ENCODE measurements at places on chromosomes 2 and 18. TPM values are rescaled to one million over a fixed set of nuclear protein-coding genes. Genes with fewer than 3 reads are reported as not detected.

- DNase-seq, result no peak
Observed at GRCh38 chr18:36449451-36449850, 151.9 kb downstream of the FHOD3 start.

- DNase-seq, result no peak
Observed at GRCh38 chr2:3604207-3604877, 9.4 kb downstream of the COLEC11 start.

DNA sequence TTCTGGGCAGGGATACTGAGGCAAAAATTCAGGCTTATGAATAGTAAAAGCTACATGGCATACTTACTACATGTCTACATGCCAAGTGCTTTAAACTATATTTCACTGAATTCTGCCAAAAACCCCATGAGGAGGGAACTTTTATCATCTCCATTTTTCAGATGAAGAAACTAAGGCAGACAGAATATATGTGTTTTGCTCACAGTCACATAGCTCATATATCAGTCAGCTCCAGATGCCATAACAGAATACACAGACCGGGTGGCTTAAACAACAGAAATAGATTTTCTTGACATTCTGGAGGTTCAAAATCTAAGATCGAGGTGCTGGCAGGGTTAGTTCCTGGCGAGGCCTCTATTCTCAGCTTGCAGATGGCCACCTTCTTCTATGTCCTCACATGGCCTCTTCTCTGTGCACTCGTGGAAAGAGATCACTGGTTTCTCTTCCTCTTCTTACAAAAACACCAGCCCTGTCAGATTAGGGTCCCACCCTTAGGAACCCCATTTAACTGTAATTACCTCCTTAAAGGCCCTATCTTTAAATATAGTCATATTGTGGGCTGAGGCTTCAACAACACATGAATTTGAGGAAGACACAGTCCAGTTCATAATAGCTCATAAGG lies 27.1 kb upstream of the CREB1 start:
- no peak for DNase-seq

- DNase-seq, result no peak
Observed at GRCh38 chr18:48099481-48100164, 169.2 kb upstream of the SMAD2 start.

The SLC4A3 gene
- under 0.01 TPM for total RNA-seq

The IL36RN gene
- total RNA-seq, result not detected

DNA sequence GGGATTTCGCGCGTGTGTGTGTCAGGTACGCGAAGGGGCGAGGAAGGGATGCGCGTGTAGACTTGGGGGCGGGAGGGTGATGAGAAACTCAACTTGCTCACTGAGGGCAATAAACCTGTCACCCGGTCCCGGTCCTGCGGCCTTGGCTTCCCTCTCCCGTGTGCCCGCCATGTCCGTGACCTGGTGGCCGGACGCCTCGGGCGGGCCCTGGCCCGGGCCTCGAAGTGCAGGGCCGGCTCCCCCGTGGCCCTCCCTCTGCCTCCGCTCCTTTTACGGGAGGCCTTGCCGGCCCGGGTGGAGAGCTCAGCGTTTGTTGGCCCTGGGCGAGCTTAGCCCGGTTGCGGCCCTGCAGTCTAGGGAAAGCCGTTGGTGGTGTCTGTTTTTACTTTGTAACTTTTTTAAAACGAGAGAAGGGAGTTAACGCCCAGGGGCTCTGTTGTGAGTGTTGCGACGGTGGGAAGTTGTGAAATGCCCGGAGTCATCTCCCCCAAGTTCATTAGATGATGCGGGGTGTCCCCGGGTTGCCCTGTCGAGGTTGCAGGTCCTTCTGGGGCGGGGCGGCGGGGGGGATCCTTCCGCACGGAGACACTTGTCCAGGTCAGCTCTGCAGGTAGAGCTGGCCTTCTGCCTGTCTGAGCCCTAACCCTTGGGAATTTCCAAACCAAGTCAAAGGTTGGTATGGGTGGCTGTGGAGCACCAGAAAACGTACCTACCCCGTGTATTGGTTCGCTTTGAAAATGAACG lies 883 bp downstream of the SMCHD1 start:
- peak; percentile 47 for DNase-seq

GRCh38 chr2:233981574-233982420 lies 64.6 kb downstream of the TRPM8 start:
- no peak for DNase-seq

DNA sequence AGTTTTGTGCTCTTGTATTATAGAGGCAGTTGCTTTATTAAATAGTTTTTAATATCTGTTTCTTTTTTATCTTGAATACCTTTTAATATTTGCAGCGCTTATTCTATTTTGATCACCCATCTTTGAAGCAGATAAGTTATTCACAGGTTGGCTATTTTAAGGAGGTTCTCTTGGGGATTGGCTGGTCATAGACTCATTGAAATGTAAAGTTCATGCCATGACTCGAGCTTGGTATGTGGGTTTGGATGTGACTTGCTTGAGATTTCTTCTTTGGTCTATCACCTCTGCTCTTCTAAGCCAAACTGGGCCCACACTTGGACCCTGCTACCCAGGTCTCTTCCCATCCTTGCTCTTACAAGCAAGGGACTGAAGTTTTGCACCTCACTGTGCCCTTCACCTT lies 33.6 kb downstream of the FARP2 start:
- no peak for DNase-seq

DNA sequence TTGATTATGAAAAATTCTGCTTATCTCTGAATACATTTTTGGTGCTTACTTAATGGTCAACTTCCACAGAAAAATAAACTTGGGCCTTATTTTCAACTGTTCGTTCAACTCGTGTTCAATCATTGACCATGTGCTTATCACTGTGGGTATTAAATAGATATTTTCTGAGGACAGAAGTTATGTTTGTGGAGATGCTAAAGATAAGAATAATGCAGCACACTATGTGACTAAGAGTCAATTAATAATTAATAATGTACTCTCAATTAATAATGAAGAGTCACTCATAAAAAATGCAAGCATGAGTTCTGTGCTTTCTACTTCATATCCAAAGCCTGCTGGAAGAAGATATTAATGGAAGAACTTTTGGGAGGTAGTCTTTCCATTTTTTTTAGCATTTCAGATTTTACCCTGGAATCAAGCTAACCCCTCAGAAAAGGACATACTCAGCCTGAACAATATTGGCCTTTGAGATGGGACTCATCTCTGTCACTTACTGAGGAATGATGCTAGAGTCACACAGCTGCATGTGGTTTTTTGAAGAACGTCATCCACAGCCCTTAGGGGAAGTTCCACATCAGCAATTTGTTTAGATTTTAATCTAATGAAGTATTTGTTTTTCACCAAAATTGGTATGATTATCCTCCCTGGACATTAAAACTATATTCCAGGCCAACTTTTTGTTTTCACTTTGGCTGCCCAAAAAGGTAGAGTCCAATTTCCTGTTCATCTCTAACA lies 191.9 kb upstream of the CRIM1 start:
- no peak for DNase-seq

DNA sequence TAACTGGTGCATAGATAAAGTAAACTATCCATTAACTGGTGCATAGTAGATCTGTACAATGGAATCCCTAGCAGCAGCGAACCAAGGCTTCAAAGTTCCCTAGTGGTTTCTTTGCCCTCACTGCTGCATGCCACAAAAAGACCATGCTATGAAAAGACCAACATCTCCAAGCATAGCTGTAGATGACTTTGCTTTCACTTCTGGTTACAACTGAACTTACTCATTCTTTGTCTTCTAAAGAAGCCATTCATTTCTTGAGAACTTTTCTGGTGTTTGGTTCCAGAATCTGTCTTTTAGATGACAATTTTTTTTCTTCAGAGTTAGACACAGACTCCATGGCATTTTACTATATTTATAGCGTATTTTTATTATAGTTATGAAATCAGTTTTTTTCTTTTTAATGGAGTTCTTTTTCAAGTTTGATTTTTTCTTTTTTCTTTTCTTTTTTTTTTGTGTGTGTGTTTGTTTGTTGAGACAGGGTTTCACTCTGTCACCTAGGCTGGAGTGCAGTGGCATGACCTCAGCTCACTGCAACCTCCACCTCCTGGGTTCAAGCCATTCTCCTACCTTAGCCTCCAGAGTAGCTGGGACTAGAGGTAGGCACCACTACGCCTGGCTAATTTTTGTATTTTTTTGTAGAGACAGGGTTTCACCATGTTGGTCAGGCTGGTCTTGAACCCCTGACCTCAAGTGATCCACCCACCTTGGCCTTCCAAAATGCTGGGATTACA lies 63.6 kb downstream of the SLC35F5 start:
- no peak for DNase-seq

GRCh38 chr2:96798733-96799622 lies 17.1 kb upstream of the CNNM3 start:
- no peak for DNase-seq

DNA sequence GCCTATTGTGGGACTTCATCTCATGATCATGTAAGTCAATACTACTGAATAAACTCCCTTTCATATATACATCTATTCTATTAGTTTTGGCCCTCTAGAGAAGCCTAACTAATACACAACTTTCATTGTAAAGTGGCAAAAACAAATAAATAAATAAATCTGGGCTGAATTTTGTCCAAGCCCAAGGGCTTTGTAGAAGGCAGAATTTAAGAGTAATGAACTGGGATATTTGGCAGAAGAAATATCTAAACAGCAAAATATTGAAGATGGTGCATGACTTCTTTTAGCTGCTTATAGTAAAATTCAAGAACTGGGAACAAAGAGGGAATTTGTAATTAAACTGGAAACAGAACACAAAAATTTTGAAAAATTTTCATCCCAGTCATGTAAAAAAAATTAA lies 246.7 kb upstream of the GULP1 start:
- no peak for DNase-seq

DNA sequence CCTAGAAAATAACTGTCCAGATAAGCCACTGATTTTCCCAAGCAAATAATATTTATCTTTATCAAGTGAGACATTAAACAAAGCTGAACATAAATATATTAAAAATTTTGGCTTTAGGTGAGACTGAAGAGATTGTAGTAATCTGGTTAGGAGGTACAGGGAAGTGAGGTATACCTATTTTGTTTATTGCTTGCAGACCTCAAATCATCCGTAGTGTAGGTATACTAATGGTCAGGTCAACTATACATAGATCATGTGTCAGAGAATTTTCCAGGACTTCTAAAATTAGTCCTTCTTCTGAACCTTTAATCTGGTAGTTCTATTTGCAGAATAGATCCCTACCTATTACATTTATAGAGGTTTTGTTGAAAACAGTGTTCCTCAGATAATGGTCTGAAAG lies 41.5 kb downstream of the SP140 start:
- no peak for DNase-seq

DNA sequence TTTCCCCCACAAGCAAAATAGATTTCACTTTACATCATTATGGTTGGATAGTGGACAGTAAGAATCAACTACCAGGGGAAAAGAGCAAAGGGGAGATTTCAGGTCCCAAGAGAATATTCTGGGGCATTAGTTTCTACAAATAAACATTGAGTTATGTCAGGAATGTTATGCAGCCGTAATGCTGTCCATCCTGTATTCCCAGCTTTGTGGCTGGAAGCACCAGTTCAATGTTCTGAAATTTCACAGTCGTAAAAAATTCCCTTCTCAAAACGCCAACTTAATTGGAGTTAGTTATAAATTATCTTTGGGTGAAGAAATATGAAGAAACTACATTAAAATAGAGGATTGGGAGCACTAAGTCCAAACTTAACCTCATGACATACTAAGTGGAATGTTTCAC lies 141.5 kb upstream of the FIGN start:
- no peak for DNase-seq

The ZNF385B gene
- total RNA-seq, result not detected

DNA sequence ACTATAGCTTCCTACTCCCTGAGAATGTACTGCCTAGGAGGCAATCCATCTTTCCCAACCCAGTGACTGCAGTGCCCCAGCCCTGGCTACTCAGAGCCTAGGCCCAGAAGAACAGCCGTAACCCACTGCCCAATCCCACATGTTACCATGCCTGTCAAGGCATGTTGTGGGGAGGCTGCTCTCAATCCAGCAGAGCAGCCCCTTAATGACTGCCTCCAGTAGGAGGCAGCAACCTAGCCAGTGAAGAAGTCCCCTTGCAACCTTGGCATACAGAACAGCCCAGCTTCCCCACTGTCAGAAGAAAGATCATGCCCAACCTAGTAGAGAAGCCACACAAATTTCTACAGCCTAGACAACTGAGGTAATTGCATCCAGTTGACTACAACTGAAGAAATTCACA lies 44.2 kb upstream of the CDH7 start:
- DNase-seq, result no peak

DNA sequence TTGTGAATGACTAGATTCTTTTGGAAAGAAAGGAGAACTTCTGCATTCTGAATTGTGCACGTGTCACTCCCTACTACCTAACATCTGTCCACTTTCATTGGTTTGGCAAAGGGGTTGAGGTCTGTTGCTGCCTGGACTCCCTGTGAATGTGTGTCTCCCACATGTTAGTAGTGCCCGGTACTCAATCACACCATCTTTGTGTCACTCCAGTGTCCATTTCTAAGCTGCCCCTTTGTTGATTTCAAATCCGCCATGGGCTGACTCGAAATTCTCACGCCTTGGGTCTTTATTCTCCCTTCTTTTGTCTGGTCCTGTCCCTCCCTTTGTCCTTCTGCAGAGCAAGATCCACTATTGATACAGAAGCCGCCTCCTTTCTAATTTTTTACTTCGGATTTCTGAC lies 7.5 kb downstream of the DPYSL5 start:
- no peak for DNase-seq

GRCh38 chr2:68214381-68214780 lies 38.0 kb downstream of the PPP3R1 start:
- no peak for DNase-seq

The KATNAL2 gene
- 2.2 TPM for total RNA-seq

DNA sequence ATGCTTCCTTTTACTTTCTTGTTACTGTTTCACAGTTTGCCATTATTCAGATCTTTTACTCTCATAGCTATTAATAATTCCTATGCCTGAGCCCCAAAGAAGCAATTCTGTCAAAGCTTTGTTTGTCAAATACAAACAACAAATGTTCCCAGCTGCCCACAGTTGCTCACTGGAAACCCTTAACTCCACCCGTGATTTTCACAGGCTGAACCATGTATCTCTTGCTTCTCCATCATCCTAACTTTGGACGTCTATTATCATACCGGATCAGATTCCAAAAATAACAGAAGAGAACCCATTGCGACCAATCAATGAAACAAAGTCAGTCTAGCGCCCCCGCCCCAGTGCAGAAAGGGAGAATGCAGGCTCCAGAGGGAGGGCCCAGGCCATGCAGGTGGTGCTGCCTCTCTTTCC lies 24.2 kb downstream of the COLEC12 start:
- no peak for DNase-seq

DNA sequence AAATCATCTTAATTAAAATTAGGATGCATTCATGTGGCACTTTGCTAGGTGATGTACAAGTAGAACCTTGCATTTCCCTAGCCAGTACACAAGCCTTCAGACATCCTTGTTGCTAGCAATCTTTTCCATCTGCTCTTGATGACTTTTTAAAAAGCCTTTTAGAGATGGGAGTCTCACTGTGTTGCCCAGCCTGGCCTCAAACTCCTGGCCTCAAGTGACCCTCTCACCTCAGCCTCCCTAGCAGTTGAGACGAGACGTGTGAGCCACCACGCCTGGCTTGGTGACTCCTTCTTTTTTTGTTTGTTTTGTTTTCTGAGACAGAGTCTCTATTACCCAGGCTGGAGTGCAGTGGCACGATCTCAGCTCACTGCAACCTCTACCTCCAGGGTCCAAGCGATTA lies 1.7 kb upstream of the CCDC88A start:
- DNase-seq, result no peak

- DNase-seq, result no peak
Observed at GRCh38 chr2:99899882-99900281, 242.5 kb downstream of the AFF3 start.

GRCh38 chr2:15944325-15945017 lies 4.1 kb downstream of the MYCN start:
- DNase-seq, result no peak
